ENCODE measurements at places on chromosomes 12 and 14.
A peak's percentile ranks its signal among the peaks of the same experiment; 100 is the strongest.

- DNase-seq, result peak; percentile 98
Observed at GRCh38 chr12:131949431-131950181, at the start of gene EP400. EP400 (plus strand) TSS chr12:131949942; CDS start chr12:131960620, 10,678 bp downstream.

- DNase-seq, result no peak
Observed at GRCh38 chr12:124021007-124021406, 48.0 kb downstream of the ZNF664 start.

DNA sequence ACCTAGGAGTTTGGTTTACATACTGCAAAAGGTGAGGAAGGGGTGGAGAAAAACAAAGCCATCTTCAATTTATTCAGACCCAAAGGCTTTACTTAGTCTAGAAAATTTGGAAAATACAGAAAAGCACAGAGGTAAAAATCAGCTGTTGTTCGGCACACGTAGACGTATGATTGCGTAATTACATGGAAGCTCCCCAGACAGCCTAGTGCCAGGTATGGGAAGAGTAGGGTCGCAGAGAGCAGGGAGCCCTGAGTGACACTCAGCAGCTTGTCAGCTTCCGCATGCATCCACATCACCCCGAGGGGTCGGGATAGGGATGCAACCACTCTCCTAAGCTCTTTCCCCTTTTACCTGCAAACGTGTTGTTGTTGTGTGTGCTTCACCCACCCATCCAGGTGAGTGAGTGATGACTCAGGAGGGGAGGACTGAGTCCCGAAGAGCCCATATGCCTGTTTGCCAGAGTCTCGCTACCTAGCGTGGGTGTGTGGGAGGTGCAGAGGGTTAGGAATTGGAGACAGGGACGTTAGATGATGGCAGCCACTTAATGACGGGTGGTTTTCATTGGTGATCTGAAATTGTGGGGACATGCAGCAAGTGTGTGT is 20.1 kb downstream of the PIWIL1 start:
- no peak for DNase-seq

DNA sequence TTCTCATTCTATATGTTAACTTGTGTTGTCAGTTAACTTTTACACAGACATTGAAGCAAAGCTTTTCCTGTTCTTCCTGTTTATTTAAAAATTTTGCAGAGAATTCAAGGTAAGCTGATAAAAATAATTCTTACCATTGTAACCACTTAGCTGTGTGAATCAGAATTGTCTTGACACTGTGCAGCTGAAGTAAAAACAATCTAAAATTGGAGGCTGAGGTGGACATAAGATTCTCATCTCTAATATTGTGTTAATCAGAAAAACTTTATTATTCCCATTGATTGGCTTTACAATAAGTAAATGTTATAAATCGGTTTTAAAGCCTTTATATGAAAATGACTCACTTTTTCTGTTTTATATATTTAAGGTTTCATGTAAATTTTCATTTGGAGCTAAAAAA is 240.3 kb upstream of the PLEKHG7 start:
- no peak for DNase-seq

GRCh38 chr14:43938588-43939281 is 568.3 kb downstream of the FSCB start:
- DNase-seq, result no peak

Data from ascending aorta (tissue), 2 donors.